ENCODE measurements at places on chromosomes 7 and 10. TPM values are rescaled to one million over a fixed set of nuclear protein-coding genes. Genes with fewer than 3 reads are reported as not detected.

- no peak overlapping the region for H3K4me3 ChIP-seq
- no peaks in the 10 kb centered on the region for H3K36me3 ChIP-seq
- no peaks in the 10 kb centered on the region for H3K4me1 ChIP-seq
- no peaks in the 10 kb centered on the region for H3K27me3 ChIP-seq
- H3K27ac ChIP-seq, result no peak overlapping the region
Observed at GRCh38 chr10:96441987-96442643, 71.6 kb downstream of the TLL2 start.

- no peak overlapping the region for H3K27ac ChIP-seq
- no peaks in the 10 kb centered on the region for H3K4me1 ChIP-seq
- no peaks in the 10 kb centered on the region for H3K36me3 ChIP-seq
- H3K4me3 ChIP-seq, result no peak overlapping the region
- H3K27me3 ChIP-seq, result no peaks in the 10 kb centered on the region
Observed at GRCh38 chr10:80755893-80756292, 218.2 kb downstream of the SH2D4B start.

- H3K4me1 ChIP-seq, result no peaks in the 10 kb centered on the region
- H3K27ac ChIP-seq, result no peak overlapping the region
- no peak for DNase-seq
- no peak overlapping the region for H3K4me3 ChIP-seq
- H3K27me3 ChIP-seq, result no peaks in the 10 kb centered on the region
Observed at GRCh38 chr7:40200791-40201190, 66.0 kb downstream of the SUGCT start.

DNA sequence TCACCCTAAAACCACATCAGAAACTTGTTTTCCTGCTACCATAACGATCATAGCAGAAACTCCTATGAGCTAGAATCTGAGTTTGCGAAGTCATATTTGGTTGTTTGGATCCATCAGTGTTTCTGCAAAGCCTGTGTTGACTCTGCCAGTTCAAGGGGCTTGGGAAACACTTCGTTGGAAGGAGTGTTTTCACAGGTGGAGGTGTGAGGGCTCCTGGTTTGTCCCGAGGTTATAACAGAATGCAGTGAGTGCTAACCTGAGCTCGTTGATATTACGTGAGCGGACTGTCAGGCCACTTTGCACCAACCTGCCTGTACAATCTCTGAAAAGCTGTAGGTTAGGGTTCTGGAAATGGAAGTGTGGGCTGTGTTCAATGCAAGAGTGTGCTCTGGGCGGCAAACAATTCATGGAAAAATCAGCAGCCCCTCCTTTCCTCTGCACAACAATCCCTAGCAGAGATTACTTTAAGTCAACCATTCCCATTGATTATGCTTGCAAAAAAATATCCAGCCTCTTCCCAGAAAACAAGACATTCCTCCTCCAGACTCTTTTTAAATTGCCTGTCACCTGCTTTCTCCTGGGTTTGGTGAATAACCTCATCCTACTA is 622.0 kb downstream of the TYW1 start:
- peaks cover 9% of the 10 kb centered on the region for H3K27me3 ChIP-seq
- no peak overlapping the region for H3K27ac ChIP-seq
- DNase-seq, result no peak

GRCh38 chr7:8260871-8261694 is 884 bp downstream of the ICA1 start:
- H3K4me3 ChIP-seq, result peak overlapping the region; percentile 66
- no peaks in the 10 kb centered on the region for H3K4me1 ChIP-seq
- H3K36me3 ChIP-seq, result no peaks in the 10 kb centered on the region
- peaks cover 4% of the 10 kb centered on the region for H3K27me3 ChIP-seq

FBH1 gene
- polyA plus RNA-seq, result 55.9 TPM

- H3K4me1 ChIP-seq, result no peaks in the 10 kb centered on the region
- peaks cover 5% of the 10 kb centered on the region for H3K36me3 ChIP-seq
- DNase-seq, result no peak
- no peak overlapping the region for H3K27ac ChIP-seq
- no peaks in the 10 kb centered on the region for H3K27me3 ChIP-seq
Observed at GRCh38 chr10:248307-248706, 113.1 kb downstream of the ZMYND11 start.

MYPN gene
- polyA plus RNA-seq, result 0.54 TPM

DNA sequence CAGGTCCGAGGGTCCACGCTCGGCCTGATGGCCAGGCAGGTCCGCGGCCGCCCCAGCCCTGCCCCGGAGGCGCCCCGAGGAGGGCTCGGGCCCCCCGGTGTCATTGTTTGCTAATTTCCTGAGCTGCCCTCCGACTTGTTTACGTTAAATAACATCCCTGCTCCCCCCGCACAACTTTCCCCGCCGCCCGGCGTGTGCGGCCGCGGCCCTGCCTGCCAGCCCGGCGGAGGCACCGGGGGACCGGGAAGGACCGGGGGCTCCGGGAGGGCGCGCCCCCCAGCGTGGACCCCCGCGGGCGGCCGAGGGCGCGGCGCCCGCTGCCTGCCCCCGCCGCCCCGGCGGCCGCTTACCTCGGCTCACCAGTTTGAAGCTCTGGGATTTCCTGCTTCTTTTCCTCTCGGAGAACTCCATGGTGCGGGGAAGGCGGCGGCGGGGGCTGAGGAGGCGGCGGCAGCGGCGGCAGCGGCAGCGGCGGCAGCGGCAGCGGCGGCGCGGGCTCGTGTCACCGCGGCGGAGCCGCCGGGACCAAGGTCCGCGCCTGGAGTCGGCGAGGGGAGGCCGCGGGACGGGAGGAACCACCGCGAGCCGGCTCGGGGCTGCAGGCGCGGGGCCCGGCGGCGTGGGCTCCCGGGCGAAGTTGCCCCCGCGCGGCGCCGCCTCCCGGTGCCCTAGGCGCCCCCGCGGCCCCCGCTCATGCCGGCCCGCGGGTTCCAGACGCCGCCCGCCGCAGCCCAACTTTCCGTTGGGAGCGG is 515 bp downstream of the BEND7 start:
- no peaks in the 10 kb centered on the region for H3K36me3 ChIP-seq
- no peaks in the 10 kb centered on the region for H3K27me3 ChIP-seq
- no peak for DNase-seq
- H3K27ac ChIP-seq, result no peak overlapping the region
- H3K4me1 ChIP-seq, result peaks cover 20% of the 10 kb centered on the region

DNA sequence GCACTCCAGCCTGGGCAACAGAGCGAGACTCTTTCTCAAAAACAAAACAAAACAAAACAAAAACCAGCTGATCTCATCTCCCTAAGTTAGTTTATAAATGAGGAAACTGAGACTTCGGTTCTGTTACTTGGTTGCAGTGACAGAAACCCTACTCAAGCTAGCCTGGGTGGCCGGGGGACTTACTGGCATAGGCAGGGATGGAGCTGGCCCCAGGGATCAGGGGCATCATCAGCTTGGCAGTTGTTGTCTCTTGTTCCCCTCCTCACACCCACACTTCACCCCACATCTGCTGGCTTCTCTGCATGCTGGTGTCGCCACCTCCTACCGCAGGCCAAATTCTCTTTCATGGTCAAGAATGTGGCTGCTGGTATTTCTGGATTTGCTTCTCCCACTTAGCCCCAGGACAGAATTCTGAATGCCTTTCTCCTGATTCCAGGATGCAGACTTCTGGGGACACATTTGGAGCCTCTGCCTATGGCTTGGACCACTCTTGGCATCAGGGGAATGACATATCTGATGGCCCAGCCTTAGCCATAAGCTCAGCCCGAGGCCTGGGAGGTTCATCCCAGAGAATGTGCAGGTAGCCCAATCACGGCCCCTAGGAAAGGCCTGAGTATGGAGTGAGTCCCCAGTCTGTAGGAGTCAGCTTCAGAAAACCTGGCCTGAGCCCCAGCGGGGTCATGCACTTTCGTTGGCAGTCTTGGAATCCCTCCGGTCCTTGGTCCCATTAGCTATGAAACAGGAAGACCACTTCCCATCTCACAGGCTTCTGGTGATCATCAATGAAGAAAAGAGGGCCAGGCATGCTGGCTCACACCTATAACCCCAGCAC is 41.6 kb upstream of the CTBP2 start:
- no peaks in the 10 kb centered on the region for H3K36me3 ChIP-seq
- H3K4me1 ChIP-seq, result peaks cover 14% of the 10 kb centered on the region
- H3K4me3 ChIP-seq, result no peak overlapping the region
- no peaks in the 10 kb centered on the region for H3K27me3 ChIP-seq

DNA sequence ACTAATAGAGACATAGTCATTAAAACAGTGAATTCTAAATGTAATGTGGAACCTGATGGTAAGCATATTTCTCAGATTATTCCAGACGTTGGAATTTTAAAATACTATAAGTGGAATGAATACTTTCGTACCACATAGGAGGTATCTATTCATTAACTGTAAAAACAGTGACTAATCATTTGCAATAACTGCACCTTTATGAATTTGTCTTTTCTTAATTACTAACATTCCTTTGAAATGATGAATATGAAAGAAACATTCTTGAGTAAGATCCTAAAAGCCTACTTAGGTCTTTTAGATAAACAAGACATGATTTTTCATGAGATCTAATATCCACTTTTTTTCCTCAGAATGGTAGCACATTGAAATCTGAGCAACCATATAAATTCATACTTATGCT is 549.0 kb upstream of the LRRN3 start:
- H3K27me3 ChIP-seq, result no peaks in the 10 kb centered on the region
- no peak for DNase-seq
- no peak overlapping the region for H3K4me3 ChIP-seq
- H3K36me3 ChIP-seq, result no peaks in the 10 kb centered on the region
- H3K27ac ChIP-seq, result peak overlapping the region; percentile 39

DNA sequence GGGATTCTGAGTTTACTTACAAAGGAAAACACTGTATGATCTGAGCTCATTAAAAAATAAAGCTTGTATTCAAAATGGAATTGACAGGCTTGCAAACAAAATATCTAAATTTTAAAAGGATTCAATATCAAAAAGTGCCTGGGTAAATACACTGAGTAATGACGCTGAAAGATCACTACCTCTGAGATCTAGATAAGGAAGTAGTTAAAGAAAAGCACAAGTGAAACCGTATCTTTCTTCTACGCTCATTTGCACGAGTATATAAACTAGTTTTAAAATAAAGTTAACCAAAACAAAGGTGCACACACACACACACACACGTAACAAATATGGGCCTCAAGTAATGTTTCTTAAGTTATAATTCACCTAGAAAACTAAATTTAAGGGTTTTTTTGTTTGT is 93.4 kb downstream of the SNX13 start:
- H3K4me1 ChIP-seq, result peaks cover 7% of the 10 kb centered on the region
- no peak overlapping the region for H3K27ac ChIP-seq
- no peak overlapping the region for H3K4me3 ChIP-seq
- no peak for DNase-seq
- H3K27me3 ChIP-seq, result no peaks in the 10 kb centered on the region

SNX8 gene
- polyA plus RNA-seq, result 24.2 TPM

HOXA13 gene
- polyA plus RNA-seq, result not detected

DNA sequence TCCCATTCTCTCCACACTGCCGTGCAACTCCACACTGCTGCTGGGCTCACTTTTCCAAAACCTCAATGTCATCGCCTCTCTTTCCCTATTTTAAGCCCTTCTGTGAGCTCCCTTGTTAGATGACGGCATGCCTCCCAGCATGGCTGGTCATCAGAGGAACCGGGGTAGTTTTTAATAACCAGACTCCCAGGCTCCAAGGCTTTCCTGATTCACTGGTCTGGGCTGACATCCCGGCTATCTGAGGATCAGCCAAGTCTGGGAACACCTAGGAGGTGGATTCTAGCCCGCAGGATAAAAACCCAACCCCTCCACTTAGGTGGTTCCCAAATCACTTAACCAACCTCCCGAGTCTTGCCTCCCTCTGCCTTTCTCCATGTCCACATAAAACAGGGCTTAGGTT is 295.4 kb upstream of the FZD8 start:
- no peak for DNase-seq
- H3K4me3 ChIP-seq, result no peak overlapping the region

DNA sequence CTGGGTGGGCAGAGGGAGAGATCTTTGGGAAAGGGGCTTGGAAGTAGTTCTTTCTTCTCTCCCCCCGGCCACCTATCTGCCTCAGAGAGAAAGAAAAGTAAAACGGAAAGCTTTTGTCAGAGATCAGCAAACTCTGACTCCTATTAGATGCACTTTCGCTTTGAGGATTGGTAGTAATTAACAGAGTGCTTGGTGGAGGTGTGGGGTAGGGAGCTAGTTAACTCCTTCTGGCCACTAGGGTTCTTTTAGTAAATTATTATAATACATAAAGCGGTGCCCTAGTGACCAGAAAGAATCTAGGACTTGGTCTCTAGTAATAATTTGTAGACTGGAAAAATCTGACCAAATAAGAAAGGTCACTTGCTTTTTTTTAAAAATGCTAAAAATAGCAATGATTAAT is 54.6 kb downstream of the CPVL start:
- H3K36me3 ChIP-seq, result no peaks in the 10 kb centered on the region
- no peaks in the 10 kb centered on the region for H3K27me3 ChIP-seq
- H3K4me1 ChIP-seq, result no peaks in the 10 kb centered on the region
- DNase-seq, result no peak

- no peaks in the 10 kb centered on the region for H3K36me3 ChIP-seq
- H3K27ac ChIP-seq, result no peak overlapping the region
- no peak overlapping the region for H3K4me3 ChIP-seq
- H3K4me1 ChIP-seq, result peaks cover 10% of the 10 kb centered on the region
Observed at GRCh38 chr7:141366091-141366621, 185.1 kb upstream of the AGK start.

- no peaks in the 10 kb centered on the region for H3K36me3 ChIP-seq
- no peaks in the 10 kb centered on the region for H3K4me1 ChIP-seq
- H3K27ac ChIP-seq, result no peak within 1 kb of the TSS
Observed at GRCh38 chr7:24283897-24284698, at the start of gene NPY. Gene NPY, plus strand, starts transcription at chr7:24284190. Its CDS starts 1,051 bp downstream, at chr7:24285241.

DNA sequence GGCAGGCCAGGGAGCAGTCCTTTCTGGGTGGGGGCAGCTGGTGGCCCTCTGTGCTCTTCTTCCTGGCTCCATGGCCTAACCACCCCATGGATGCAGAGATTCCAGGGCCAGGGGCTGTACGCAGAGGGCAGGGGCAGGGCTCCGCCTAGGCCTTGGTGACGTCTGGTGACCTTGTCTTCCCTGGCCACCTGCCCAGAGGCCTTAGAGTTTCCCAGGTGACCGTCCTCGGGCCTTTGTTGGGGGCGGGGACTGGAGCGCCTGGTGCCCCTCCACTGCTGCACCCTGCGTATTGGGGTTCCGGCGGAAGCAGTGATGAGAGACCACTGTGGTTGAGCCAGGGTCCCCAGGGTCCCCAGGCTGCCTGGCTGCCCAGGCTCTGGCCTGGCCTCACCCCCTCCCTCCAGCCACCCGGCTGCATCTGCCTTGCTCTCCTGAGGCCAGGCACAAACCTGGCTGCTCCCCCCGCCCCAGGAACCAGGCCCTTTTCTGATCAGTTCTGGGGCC is 10.3 kb downstream of the PWWP2B start:
- H3K27me3 ChIP-seq, result no peaks in the 10 kb centered on the region
- peaks cover 14% of the 10 kb centered on the region for H3K36me3 ChIP-seq
- peak overlapping the region; percentile 45 for H3K27ac ChIP-seq
- peaks cover 40% of the 10 kb centered on the region for H3K4me1 ChIP-seq

FAM237B gene
- polyA plus RNA-seq, result not detected

DNA sequence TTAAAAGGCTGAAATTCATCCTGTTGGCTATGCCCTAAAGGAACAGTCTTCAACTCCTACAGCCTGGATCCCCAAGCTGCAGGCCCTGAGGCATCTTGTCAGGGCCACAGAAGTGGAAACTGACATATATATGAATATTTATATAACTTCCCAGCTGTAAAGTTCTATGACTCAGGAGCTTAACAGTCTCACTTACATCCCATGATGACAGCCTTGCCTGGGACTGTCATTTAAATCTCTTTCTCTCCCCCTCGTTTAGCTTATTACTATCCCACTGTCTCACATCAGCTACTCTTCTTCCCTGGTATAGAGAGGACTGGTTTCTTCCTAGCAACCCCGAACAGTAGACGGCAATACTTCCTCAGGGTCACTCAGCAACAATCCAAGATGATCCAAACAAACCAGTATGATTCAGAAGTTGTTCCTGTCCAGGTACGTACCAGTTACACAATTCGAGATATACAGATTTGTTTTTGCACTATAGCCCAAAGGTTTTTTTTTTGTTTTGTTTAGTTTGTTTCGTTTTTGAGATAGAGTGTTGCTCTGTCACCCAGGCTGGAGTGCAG is 22.7 kb downstream of the KIAA1549 start:
- no peak for DNase-seq
- H3K27ac ChIP-seq, result no peak overlapping the region
- no peak overlapping the region for H3K4me3 ChIP-seq
- no peaks in the 10 kb centered on the region for H3K27me3 ChIP-seq
- H3K36me3 ChIP-seq, result no peaks in the 10 kb centered on the region

Data from keratinocyte (primary cell).